ENCODE measurements at places on chromosomes 7 and 10.

GRCh38 chr10:120810298-120810697 lies 40.9 kb upstream of the WDR11 start:
- DNase-seq, result no peak

GRCh38 chr10:80413271-80413996 lies 5.1 kb downstream of the PRXL2A start:
- peak; percentile 69 for DNase-seq

DNA sequence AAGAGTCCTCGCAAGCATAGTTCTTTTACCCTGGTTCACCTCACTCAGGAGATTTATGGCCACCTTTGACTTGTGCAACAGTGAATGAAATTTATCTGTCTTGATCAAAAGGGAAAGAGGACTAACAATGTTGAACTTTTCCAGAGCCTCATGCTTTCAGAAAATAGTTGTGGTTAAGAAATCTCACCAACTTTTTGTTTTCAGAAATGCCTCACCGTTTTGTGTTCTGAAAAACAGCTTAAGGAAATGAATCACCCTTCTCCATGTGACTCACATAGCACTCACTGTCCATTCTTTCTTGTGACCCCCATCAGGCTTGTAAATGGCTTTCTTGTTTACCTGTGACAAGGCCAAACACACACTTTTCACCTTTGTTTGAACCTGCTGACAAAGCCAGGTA lies 148.6 kb upstream of the FAM3C start:
- DNase-seq, result peak; percentile 30

DNA sequence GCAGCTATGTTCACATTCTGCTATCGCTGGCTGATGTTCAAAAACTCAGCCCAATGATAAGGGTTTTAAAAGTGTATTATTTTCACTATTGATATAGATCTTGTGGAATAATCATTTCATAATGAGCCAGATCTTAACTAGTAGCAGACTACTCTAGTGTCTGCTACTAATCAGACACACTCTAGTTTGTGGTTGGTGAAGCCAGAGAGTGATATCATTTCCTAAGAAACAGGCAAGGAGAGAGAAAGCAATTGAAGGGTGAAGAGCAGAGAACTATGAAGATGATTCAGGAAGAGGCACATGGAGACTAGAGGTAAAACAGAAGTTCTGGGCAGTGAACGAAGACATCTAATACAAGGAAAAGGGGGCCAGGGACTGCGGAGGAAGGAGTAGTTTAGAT lies 58.2 kb upstream of the BET1 start:
- DNase-seq, result no peak

DNA sequence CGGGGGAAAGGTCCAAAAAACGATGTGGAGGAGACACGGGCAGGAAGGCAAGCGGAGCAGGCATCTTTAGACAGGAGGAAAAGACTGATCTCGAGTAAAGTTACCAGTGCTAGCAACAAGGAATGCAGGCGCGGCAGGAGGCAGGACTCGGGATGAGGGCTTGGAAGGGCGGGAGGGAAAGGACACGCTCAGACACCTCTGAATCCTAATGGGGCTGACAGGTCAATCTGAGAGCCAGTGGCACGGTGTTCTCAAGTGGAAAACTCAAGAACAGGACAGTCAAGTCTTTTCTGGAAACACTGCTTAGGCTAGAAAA lies 155.3 kb upstream of the COBL start:
- no peak for DNase-seq

DNA sequence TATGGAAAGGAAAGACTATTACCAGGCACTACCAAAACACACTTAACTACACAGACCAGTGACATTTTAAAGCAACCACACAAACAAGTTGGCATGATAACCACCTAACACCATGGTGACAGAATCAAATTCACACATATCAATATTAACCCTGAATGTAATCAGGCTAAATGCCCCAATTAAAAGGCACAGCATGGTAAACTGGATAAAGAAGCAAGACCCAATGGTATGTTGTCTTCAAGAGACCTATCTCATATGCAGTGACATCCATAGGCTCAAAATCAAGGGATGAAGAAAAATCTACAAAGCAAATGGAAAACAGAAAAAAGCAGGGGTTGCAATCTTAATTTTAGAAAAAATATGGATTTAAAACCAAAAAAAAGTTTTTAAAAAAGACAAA lies 86.0 kb downstream of the SAMD9 start:
- no peak for DNase-seq

DNA sequence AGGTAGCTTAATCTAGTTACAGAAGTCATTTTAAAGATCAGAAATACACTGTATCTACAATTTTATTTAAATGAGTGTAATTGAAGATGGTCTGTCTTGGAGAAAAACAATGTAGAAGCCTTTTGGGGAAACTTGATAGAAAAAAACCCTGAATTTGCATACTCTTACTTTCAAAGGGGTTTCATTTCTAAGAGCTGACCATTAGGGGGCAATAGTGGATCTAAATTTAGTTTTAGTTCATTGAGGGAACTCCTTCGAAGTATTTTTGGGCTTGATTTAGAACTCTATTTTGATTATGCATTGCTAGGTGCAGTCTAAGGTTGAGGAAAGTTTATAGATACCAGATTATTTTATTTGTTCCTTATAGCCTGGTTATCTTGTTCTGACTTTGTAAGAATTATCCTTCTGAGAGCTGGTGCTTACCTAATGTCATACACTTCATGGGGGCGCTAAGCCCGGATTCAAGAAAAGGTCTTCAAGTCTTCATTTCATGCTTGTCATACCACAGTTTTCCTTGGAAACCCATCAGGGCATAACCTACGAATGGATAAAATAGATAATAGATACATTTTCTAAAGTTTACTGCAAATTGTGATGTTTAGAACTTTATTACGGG lies 69.1 kb upstream of the MXI1 start:
- DNase-seq, result peak; percentile 88

DNA sequence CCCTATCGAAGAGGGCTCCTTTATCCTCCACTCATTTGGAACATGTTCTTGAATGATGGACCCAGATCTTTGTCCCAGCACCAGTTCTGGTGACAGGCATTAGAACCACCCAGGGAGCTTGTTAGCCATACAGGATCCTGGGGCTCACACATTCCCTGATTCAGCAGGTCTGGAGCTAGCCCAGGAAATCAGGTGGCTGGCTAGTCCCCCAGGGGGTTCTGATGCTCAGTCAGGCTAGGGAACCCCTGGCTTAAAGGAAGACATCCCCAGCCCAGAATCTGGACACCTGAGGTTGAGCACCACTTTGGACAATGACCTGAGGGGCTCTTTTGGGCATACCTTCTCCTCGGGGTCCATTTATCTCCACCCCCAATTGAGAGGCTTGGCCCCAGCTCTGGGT lies 37.0 kb upstream of the NANOS1 start:
- no peak for DNase-seq

DNA sequence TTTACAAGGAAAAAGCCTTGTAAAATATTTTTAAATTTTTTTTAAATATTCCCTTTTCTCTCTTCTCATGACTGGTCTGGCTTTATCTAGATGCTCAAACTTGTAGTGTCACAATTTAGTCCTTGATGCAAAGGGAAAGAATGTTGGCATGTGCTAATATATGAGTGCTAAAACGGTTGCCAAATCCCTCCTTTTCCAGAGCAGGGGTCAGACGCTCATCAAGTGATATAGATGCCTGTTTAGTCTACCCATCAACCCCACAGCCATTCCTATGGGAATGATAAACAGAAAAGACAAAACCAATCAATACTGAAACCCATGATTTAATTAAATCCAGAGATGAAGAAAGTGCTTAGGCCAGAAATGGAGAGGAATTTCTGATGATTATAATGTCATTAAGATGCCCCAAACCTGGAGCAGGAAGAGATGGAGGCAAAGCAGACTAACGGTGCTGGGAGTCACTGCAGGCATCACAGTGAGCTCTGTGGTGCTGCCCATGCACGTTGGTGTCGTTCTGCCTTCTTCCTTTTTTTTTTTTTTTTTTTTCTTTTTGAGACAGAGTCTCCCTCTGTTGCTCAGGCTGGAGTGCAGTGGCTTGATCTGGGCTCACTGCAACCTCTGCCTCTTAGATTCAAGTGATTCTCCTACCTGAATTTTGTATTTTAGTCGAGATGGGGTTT lies 210.1 kb upstream of the STK17A start:
- no peak for DNase-seq

GRCh38 chr7:82816272-82816671 lies 346.4 kb downstream of the PCLO start:
- no peak for DNase-seq

GRCh38 chr10:115171392-115171960 lies 78.3 kb downstream of the ATRNL1 start:
- DNase-seq, result peak; percentile 36

GRCh38 chr7:2956076-2956475 lies 87.6 kb downstream of the CARD11 start:
- no peak for DNase-seq

DNA sequence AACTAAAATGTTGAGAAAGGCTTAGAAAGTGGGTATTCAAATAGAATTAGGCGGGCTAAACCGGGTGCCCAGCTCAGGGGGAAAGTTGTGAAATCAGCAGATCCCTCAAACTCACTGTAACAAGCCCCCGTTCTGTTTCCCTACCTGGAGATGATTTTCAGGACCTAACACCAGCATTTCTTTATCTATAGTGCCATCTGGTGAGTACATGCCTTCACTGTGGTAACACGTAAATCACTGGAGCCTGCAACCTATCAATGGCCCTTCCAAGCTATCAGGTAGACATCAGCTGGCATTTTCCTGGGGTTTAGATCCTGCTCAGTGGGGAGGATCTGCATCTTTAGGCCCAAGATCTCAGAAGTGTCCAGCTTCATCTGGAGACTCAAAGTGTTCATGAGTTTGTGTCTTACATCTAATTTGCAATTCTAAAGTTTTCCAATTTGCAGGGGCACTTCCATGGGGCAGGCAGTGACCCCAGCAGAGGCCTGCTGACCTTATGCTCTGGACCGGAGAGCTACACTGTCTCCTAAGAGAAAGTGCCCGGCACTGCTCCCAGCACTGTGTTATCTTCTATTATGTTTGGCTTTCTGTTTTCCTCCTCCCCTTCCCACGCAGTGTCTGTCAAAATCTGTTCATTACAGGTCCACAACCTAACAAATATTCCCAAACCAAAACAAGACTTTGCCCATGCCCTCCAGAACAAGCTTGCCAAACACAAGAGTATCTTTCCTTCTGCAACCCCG lies 132.5 kb downstream of the LSM5 start:
- no peak for DNase-seq

GRCh38 chr7:32066441-32066840 lies 3.8 kb downstream of the PDE1C start:
- no peak for DNase-seq

DNA sequence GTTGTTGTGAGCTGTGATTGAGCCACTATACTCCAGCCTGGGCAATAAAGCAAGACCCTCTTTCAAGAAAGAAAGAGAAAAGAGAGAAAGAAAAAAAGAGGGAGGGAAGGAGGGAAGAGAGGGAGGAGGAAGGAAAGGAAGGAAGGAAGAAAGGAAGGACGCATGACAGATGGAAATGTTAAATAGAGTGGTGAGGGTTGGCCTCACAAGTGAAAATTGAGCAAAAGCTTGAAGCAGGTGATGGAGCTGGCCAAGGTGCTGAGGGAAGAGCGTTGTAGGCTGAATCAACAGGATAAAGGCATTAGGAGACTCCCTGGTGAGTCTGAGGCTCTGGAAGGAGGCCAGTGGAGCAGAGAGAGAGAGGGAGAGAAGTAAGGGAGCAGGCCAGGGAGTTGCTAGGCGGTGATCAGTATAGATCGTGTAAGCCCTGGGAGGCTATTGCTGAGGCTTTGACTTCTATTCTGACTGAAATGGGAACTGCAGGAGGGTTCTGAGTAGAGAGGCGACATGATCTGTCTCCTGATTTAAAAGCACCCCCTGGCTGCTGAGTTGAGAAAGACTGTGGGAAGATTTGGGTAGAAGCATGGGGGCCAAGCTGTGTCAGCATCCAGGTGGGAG lies 26.5 kb upstream of the TMEM248 start:
- DNase-seq, result peak; percentile 21

DNA sequence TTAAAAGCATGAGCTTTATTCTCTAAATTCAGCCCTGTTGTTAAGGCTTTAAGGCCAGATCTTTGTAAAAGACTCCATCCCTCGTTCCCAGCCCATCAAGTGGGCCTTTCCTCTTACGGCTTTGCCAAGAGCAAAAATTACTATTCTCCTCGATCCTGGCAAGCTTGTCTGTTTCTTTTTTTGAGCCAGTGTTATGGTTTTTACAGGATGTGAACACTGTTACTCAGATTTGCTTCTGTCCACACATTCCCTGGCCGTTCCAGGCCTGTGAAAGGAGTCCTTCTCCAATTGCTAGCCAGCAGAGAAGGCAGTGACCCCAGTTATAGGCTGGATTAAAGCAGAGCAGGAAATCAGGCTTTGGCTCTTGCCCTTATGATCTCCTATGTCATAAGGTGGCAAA lies 47.0 kb upstream of the EPC1 start:
- DNase-seq, result no peak

GRCh38 chr10:119665901-119666708 lies 14.9 kb downstream of the BAG3 start:
- DNase-seq, result no peak

DNA sequence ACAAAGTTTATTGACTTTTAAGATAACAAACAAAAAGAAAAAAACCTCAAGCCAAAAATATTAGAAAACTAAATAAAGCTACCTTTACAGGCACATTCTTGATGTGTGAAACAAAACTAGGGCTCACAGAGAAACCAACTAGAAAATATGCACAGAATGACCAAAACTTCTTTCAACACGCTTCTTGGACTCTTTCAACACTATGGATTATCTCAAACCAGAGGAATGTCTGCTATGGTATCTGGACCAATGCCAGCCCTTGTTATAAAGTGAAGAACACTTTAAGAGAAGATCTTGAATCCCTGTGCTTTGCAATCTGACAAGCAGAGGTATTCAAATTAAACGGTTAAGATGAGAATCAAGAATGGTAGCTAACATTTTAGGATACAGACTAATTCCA lies 76.6 kb downstream of the DNAJC1 start:
- DNase-seq, result no peak

GRCh38 chr7:118349604-118350003 lies 125.1 kb downstream of the ANKRD7 start:
- no peak for DNase-seq

DNA sequence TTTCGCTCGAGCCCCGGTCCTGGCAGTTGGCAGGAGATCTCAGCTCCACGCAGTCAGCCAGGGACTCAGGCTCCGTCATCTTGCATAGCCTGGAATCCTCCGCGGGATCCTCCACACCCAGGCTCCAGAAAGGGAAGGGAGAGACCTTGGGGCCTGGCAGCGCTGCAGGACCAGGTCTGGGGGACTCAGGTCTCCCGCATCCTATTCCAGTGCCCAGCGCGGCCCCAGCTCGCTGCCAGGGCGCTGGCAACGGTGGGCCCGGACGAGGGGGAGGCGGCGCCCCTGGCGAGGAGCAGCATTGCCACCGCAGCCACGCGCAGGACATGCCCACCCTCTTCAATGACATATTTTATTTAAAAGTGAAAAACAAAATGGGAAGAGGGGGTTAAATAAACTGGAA lies 83.4 kb downstream of the LANCL2 start:
- DNase-seq, result no peak

GRCh38 chr7:111357691-111358090 lies 204.6 kb downstream of the IMMP2L start:
- DNase-seq, result peak; percentile 1
